SW 1271 (cell line): ENCODE measurements at places on chromosomes 11 and 22.

DNA sequence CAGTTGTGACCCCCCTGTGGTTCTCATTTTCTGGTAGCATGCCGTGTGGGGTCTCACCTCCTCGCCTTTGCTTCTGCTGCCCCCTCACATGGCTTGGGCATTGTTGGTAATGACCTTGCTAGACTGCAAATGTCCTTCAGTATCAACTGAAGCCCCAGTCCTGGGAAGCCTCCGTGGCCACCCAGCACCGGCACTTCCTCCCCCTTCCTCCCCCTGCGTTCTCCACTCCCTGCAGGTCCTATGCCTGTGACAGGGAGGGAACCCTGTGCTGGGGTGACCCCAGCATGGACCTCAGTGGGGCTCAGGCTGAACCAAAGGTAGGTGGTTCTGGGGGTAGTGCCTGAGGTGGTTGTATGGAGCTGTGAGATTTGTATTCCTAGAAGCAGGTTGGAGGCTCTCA is 5.9 kb downstream of the ST3GAL4 start:
- DNase-seq: no peak

GRCh38 chr11:8870411-8871170 is 40.4 kb upstream of the AKIP1 start:
- DNase-seq: no peak

DNA sequence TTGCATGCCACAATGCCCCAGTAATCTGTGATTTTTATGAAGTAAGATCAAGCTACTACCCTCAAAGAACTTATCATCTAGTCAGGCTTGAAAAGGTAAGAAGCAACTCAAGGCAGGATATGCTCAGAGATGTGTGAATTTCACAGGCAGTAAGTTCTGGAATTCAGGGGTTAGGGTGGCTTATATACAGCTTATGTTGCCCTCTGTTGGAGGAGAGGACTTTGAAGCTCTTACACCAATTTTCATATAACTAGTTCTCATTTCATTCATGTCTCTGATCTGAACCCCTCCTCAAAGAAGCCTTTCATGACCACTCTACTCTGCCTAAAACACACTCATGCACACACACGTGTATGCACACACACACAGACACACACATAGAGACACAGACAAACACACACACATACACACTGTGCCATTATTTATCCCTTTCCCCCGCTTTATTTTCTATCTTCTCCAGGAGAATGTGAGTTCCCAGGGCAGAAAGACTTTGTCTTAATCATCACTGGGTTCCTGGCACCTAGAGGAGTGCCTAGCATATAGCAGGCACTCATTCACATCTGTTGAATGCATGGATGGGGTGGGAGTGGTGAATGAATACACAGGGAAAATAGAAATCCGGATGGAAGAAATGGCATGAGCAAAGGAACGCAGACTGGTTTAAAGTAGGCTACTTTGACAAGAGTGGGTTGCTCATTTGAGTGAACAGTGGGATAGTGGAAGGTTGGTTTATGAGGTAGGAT is 220.7 kb upstream of the ZBED5 start:
- peak; percentile 26 for DNase-seq

DNA sequence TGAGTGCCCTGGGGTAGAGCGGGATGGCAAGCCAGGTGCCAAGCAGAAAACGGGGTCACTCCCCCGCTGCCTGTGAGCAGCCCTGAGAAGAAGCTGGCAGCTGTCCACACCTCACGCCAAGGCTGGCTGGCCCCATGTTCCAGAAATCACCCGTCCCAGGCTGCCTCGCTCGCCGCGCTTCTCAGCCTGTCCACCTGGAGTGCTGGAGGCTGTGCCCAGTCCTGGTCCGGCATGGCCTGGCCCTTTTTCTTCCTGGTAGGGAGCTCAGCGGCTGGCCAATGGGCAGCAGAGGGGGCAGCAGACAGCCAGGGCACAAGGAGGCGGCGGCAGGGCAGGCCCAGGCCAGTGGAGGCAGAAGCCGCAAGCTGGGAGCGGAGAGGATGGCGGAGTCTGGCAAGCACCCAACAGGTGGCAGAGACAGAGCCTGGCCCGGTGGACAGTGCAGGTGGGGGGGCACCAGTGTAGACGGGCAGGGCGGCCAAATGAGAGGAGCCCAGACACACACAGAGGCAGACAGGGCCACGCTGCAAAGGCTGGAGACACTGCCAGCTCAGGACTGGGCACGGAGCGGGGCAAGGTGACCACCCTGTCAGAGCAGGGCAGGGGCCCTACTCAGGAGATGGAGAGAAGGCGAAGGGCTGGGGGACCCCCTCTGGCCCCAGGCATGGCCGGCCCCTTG is 37.2 kb upstream of the TH start:
- DNase-seq: no peak

DNA sequence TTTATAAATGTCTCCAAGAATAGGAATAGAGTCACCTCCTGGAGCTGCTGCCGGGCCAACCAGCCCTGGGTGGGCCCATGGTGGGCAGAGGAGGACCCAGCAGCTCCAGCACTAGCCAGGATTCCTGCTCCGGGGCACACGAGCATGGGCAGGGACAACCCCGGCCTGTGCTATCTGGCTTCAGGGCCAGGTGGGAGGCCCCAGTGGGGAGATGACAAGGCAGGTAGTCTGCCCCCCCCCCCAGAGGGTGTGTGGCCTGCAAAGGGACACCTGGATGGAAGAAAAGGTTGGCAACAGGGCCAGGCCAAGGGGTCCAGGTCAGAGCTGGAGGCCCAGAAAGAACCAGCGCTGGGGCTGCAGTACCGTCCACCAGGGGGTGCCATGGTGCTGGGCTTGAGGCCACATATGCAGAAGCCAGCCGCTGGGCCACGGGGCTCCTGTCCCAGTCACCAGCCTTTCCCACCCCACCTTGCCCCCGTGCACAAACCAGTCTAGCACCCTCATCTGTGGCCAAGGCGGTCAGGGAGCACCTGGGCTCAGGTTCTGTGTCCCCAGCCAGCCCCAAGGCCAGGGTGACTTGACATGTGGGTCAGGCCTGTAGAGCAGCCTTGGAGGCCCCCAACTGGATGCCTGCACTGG is 3.4 kb downstream of the TSPAN32 start:
- DNase-seq: no peak

GRCh38 chr11:77736473-77736872 is 84.0 kb downstream of the RSF1 start:
- DNase-seq: no peak

DNA sequence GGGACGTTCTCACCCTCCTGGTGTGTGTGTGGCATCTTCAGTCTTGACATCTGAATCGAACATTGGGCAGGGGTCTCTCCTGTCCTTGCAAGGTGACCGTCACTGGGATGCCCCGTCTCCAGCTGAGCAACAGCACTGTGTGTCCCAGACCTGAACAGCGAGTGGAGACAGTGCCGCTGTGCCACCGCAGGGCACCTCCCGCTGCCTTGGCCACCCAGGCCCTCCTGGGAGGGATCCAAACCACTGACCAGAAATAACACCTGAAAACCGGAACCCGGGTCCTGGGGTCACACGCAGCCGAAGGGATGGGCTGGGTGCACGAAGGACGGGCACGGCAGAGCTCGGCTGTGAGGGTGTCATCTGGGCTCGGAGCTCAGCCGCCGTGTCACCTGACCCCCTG is 102.2 kb downstream of the BRD1 start:
- DNase-seq: no peak

DNA sequence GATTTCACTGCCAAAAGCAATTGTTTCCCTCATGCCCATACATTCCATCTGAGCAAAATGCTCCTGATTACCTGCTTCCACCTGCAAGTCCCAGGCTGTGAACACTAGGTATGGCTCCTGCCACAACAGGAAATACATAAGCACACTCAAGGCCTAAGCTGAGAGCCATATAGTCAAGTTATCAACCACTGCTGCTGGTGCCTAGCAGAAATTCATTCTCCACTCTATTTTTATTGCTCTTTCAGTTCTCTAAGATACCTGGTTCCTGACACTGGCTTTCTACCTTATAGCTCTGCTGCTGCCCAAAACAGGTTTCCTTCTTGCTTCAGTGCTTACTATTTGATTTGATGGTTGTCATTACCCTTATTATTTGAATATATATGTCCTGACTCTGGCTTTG is 31.6 kb downstream of the SLC36A4 start:
- DNase-seq: no peak

DNA sequence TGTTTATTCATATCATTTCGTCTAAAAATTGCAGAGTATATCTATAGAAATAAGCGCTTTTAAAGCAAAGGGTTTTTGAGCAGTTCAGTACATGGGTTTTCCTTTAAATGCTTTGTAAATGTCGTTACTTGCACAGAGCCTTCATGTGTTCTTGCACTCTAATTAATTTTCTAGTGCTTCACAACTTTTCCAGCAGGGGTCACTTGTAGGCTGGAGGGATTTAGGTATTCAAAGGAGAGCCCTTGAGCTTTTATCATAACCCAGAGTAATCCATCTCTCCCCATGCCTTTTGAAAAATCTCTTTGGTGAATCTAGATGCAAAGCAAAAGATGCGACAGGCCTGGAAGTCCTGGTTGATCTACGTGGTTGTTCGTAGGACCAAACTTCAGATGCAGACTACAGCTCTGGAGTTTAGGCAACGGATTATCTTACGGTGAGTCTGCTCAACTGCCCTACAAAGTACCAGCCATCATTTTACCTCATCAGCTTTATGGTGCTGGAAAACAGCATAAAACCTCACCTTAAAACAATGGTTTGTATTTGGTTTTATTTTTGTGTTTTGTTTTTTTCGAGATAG is 60.4 kb downstream of the SFI1 start:
- peak; percentile 25 for DNase-seq

DNA sequence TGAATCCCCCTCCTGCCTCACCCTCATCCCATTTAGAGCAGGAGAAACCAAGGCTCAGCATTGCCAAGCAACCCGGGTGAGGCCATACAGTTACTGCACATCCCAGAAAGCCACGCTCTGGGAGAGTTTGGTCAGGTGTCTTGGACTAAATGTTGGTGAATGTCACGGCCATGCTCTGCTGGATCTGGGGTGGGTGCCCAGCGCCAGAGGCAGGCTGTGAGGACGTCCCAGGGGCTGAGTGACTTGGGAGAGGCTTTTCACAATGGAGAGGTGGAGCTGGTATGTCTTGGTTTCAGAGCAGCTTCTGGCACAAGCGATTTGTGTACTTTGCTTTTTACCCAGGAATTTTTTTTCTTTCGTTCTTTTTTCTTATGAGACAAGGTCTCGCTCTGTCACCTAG is 6.6 kb downstream of the SERHL2 start:
- DNase-seq: no peak

- no peak for DNase-seq
These were observed 5.9 kb downstream of the PHOX2A start for GRCh38 chr11:72238040-72238450.

GRCh38 chr11:61962213-61963015 is 5.0 kb downstream of the FTH1 start:
- no peak for DNase-seq

- DNase-seq: no peak
These were observed 43.4 kb downstream of the PDHX start for GRCh38 chr11:34959770-34960169.

DNA sequence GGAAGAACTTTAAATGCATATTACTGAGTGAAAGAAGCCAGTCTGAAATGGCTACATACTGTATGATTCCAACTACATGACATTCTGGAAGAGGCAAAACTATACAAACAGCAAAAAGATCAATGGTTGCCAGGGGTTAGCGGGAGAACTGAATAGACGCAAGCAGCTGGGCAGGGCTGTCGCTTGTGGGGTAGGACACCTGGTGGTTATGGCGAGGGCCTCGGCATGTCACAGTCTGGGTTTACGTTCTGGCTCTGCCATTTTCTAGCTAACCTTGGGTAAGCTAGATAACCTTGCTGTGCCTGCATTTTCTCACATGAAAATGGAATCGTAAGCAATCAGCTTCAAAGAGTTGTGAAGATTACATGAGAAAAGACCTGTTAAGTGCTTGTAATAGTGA is 55.2 kb upstream of the SYT13 start:
- DNase-seq: no peak

- peak; percentile 54 for DNase-seq
These were observed 1.2 kb upstream of the TYMP start for GRCh38 chr22:50530877-50531545.

- no peak for DNase-seq
These were observed 45.7 kb downstream of the PACS1 start for GRCh38 chr11:66115638-66116301.

DNA sequence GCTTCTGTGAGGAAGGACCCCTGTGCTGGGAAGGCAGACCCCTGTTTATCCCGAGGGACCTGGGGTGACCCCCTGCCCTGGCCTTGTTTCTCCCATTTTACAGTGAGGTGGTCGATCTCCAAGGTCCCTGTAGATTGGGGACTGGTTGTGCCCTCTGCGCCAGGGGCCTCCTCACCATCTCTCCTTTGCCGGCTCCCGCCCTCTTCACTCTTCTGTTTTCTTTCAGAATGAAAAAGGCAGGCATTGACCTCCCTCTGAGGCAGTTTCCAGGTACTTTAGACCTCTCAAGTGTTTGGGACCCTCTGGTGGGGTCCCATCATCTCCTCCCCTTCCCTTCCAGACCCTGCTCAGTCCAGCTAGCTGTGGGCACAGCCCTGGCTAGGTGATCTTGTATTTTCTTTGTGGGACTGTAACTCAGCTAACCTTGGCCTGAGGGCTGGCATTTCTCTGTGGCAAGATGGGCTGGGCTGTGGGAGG is 1.5 kb downstream of the SERPINH1 start:
- no peak for DNase-seq

DNA sequence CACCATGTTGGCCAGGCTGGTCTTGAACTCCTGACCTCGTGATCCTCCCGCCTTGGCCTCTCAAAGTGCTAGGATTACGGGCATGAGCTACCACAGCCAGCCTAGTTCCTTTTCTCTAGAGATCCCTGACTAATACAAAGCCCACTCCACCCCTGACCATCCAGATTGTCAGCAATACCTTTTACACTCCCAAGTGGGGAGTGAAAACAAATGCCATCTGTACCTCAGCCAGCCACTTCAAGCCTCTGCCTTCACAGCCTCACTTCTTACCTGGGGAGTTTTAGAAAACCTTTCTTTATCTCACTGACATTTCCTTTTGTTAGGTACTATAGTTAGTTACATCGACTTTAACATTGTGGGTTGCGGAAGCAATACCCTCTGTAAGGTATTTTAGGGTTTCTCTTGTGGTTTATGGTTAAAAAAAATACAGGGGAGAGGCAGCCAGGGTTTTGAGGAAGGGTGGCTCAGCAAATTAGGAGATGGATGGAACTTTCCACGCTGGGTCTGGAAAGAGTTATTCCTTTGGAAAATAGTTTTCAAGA is 8.9 kb downstream of the TOM1 start:
- DNase-seq: no peak

DNA sequence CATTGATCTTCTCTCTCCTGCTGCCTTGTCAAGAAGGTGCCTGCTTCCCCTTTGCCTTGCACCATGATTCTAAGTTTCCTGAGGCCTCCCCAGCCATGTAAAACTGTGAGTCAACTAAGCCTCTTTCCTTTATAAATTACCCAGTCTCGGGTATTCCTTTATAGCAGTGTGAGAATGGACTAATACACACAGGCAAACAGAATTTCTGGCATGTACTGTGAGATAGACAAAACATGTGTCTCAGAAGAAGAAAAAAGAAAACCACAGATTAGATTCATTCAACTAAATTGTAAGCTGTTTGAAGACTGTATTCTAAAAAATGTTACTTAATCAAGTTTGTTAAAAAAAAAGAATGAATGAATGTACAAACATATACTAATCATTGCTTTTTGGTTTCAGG is 1.5 kb upstream of the MMP20 start:
- DNase-seq: no peak
